ENCODE measurements at places on chromosomes 2 and 18. TPM values are rescaled to one million over a fixed set of nuclear protein-coding genes. Genes with fewer than 3 reads are reported as not detected.

DNA sequence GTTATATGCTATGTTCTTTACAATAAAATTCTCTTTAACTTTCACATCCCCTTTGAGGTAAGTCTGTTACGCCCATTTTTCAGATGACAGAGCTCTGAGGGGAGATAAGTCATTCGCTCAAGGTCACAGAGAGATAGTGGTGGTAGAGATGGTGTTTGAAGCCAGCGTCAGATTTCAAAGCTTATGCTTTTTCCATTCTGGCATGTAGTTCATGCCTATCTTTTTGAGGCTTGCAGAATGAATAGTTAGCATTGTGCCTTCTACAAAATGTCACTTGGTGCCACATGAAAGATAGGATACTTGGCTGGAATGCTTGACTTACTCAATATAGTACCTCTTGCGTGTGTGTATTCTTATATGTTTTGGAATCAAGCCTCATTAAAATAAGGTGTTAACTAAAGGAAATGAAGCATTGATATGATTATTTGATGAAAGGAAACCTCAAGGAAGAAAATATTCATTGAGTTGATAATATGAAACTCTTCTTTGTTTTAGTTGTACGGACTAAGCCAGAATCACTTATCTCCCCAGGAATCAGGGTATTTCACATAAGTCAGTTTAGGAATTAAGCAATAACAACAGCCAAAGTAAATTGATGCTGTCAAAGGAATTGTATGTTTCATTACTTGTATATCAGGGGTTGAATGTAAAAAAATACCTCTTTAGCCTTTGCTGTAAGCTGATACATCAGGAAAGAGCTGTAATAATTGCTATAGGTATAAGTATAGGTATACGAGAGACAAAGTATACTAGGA is 15.5 kb downstream of the SPATS2L start:
- H3K4me3 ChIP-seq, result no peak overlapping the region
- peaks cover 24% of the 10 kb centered on the region for H3K4me1 ChIP-seq
- no peaks in the 10 kb centered on the region for H3K27me3 ChIP-seq
- no peak overlapping the region for H3K27ac ChIP-seq

Gene VSNL1
- total RNA-seq, result not detected

DNA sequence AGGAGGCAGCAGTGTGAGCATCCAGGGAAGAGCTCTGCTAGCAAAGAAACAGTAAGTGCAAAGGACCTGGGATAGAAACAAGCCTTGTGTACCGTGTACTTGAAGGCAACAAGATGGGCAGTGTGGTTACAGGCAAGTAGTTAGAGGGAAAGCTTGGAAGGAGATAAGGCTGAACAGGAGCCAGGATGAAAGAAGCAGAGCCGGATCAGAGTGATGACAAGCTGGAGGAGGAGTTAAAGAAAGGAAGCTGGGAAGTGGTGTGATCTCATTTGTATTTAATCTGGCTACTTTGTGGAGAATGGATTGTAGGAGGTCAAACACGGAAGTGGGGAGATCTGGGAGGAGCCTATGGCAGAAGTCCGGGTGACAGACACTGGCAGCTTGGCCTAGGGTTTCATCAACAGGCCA is 44.7 kb upstream of the VPS54 start:
- no peaks in the 10 kb centered on the region for H3K27me3 ChIP-seq
- H3K27ac ChIP-seq, result peak overlapping the region; percentile 3
- no peak for DNase-seq
- H3K4me1 ChIP-seq, result peaks cover 14% of the 10 kb centered on the region

DNA sequence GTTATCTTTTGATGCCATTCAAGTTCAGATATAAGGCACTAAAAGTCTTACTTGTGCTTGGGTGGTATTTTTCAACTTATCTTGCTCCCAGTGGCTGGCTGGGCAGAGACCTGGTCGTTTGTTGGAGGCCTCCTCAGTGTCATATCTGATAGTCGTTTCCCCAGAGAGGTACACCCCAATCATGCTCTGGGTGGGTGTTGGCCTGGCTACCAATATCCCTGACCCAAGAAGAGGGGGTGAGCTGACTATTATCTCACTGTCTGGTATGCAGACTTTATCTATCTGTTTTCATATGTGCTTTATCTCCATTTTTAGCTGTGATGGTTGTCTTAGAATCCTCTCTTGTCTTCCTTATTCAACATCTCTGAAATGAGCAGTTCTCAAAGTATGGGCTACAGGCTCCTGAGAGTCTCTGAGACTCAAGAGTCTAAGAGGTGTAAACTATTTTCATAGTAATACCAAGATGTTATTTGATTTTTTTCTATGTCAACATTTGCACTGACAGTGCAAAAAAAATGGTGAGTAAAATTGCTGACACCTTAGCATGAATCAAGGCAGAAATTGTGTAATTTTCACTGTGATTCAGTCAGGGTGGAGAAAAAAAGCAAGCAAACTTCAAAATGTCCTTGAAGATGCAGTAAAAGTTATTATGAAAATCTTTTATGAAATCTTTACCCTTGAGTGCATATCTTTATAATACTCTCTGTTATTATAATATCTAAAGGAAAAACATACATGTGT is 12.3 kb upstream of the PLEK start:
- peaks cover 3% of the 10 kb centered on the region for H3K4me1 ChIP-seq
- no peak overlapping the region for H3K4me3 ChIP-seq
- no peak for DNase-seq
- no peaks in the 10 kb centered on the region for H3K36me3 ChIP-seq

Gene PTCD3
- total RNA-seq, result 172 TPM

GRCh38 chr2:29110916-29111535 is 4.2 kb upstream of the CLIP4 start:
- no peaks in the 10 kb centered on the region for H3K36me3 ChIP-seq
- DNase-seq, result peak; percentile 43
- H3K27me3 ChIP-seq, result peaks cover 4% of the 10 kb centered on the region
- no peak overlapping the region for H3K27ac ChIP-seq
- peaks cover 27% of the 10 kb centered on the region for H3K4me1 ChIP-seq
- no peak overlapping the region for H3K4me3 ChIP-seq

Gene PLB1
- 0.67 TPM for total RNA-seq

DNA sequence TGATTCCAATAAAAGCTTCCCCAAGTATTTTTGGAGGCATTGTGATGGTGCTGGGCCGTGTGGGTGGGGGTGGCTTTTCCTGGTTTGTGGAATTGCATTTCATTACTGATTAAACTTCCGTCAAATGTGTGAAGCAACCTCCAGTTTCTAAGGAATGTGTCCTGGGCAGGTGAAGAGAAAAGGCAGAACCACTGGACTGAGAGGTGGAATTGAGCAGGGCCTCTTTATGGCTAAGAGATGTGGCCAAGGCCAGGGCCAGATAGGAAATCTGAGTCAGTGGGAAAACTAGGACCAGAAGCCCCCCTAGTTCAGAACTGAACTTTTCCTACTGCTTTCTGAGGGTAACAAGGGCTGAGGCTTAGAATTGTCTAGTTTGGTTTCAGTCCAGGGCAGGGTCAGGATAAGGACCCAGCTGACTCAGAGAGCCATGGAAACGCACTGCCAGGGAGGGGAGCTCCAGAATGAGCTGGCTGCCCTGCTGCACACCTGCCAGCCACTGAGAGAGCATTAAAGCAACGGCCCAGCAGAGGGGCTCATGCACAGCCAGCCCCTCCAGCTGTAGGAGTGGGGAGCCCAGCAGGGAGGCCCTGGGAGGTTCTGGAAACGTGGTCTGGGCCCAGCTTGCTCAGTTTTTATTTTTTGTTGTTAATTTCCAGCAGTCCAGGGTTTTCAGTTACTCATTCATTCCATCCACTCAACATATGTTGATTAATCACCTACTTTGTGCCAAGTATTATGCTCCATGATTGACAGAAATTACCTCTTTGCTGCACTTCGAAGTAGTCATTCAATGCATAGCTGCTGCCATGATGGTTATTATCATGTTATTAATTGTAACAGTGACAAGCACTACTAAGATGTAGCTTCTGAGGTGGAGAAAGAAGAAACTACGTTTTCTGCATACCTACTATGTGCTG is 156.1 kb downstream of the MSH2 start:
- H3K4me3 ChIP-seq, result no peak overlapping the region
- H3K36me3 ChIP-seq, result no peaks in the 10 kb centered on the region
- DNase-seq, result no peak
- H3K4me1 ChIP-seq, result no peaks in the 10 kb centered on the region
- H3K27ac ChIP-seq, result no peak overlapping the region

Gene GAD1
- total RNA-seq, result 0.68 TPM

DNA sequence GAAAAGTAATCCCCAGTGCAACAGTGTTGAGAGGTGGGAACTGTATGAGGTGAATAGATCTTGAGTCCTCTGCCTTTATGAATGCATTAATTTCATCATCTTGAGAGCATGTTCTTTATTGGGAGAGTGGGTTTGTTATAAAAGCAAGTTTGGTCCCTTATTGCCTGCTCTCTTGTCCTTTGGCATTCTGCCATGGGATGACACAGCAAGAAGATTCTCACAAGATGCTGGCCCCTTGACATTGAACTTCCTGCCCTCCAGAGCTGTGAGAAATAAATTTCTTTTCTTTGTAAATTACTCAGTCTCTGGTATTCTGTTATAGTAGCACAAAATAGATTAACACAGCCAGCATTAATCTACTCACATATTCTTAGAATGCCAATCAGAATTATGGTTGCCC is 108.6 kb downstream of the EHBP1 start:
- H3K4me3 ChIP-seq, result no peak overlapping the region
- H3K36me3 ChIP-seq, result peaks cover 10% of the 10 kb centered on the region

DNA sequence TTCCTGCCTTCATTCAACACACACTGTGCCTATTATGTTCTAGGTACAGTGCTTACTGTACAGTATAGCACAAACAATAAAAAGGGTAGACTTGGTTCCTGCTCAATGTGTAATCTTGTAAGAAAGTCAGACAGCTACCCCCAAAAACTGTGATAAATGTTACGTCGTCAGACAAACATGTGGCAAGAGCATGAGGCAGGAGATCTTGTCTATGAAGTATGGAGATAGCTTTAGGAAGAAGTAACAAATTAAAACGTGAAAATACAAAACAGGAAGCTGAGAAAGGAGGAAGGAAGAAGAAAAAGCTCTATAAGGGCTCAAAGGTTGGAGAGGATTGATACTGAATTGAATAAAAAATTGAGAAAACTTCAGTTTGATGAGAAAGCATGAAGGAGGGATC is 276.2 kb upstream of the HNRNPA3 start:
- H3K36me3 ChIP-seq, result peaks cover 11% of the 10 kb centered on the region
- H3K27me3 ChIP-seq, result peaks cover 4% of the 10 kb centered on the region
- no peak for DNase-seq

- no peak for DNase-seq
- no peaks in the 10 kb centered on the region for H3K27me3 ChIP-seq
- H3K4me1 ChIP-seq, result no peaks in the 10 kb centered on the region
- no peaks in the 10 kb centered on the region for H3K36me3 ChIP-seq
- H3K27ac ChIP-seq, result no peak overlapping the region
Measured at GRCh38 chr18:66344227-66344626, 259.7 kb downstream of the CDH19 start.

GRCh38 chr2:56263876-56264275 is 80.1 kb downstream of the CCDC85A start:
- no peak overlapping the region for H3K4me3 ChIP-seq
- H3K27ac ChIP-seq, result no peak overlapping the region
- H3K27me3 ChIP-seq, result no peaks in the 10 kb centered on the region

Gene POTEI
- total RNA-seq, result not detected

DNA sequence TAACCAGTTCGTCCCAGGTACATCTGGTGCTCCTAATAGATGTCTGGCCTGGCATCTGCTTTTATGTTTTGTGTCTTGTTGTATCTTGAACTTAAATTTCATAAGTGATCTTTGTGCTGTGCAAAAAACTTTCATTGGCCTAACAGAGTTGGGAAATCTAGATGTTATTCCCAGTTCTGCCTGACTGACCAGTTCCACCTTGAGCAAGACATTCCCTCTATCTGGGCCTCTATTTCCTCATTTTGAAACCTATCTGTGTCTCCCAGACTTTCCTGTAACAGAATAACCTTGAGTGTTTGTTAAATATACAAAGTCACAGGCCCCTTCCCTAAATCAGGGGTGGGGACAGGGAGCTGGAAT is 90.5 kb upstream of the MSH2 start:
- DNase-seq, result no peak
- no peaks in the 10 kb centered on the region for H3K4me1 ChIP-seq
- no peaks in the 10 kb centered on the region for H3K36me3 ChIP-seq
- no peak overlapping the region for H3K27ac ChIP-seq

GRCh38 chr2:178807227-178808008 is at the start of gene TTN:
Gene TTN (minus strand): TSS chr2:178807423. CDS start chr2:178804642, 2,781 bp downstream.
- no peaks in the 10 kb centered on the region for H3K36me3 ChIP-seq
- DNase-seq, result no peak
- H3K27ac ChIP-seq, result no peak within 1 kb of the TSS

DNA sequence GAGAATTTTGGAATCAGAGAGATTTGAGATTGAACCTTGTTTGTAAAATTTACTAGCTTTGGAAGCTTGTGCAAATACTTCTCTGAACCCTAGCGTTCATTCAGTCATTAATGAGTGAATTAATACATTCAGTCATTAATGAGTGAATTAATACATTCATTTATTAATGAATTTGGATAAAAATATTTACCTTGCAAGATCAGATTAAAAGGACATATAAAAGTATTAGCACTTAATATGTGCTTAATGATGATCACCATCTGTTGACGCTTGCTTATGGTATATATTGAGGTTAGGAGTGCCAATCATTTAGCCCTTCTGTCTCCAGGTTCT is 26.9 kb downstream of the EML4 start:
- H3K4me1 ChIP-seq, result peaks cover 51% of the 10 kb centered on the region
- no peak for DNase-seq
- no peak overlapping the region for H3K4me3 ChIP-seq

DNA sequence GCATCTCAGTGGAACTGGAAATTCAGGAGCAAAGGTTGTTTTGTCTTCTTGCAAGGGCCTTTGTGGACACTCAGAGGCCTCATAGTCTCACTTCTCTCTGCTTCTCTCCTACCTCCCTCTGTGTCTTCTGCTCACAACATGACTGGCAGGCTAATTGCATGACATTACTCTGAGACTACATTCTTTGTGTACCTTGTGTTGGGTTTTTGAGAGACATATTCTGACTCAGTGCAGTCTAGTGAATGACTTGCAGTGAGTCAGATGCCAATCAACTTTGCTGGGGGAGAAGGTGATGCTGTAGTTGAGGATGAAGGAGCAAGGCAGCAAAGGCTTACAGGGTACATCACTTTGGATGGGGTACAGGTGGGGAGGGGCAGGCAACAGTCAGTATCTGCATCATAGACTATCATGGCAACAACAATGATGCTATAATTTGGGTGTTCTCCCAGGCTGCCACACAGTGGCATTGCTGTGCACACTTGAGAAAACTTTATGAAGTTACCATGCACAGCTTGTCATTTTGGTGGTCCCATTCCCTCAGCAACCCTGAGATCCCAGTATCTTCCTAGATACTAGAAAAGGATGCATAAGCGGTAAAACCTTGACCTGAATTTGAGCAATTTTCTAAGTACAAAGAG is 69.3 kb upstream of the SLC16A14 start:
- H3K27ac ChIP-seq, result no peak overlapping the region
- DNase-seq, result no peak
- H3K4me3 ChIP-seq, result no peak overlapping the region
- H3K36me3 ChIP-seq, result peaks cover 3% of the 10 kb centered on the region

DNA sequence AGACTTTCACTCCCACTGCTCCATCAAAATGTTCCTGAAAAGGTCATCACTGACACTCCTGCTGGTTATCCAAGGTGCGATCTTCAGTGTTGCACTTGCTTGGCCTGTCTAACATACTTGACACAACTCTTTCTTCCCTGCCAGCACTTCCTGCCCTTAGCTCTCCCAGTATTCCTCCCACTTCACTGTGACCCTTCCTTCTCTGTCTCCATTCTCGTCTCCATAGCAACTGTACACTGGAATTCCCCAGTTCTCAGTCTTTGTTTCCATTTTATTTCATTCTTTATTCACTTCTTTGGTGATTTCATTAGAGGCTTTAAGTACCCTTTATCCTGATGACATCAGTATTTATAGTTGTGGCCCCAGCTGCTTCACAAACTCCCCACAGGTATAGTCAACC is 333.0 kb downstream of the IRS1 start:
- H3K27me3 ChIP-seq, result peaks cover 5% of the 10 kb centered on the region
- H3K4me3 ChIP-seq, result no peak overlapping the region
- no peak overlapping the region for H3K27ac ChIP-seq
- H3K36me3 ChIP-seq, result no peaks in the 10 kb centered on the region

Gene LIPG
- total RNA-seq, result 0.16 TPM

Gene CCDC102B
- 2.1 TPM for total RNA-seq

Measured in activated CD8-positive, alpha-beta memory T cell treated with anti-CD3 and anti-CD28 coated beads, Interleukin-2, amount 10 ng/mL, durations not matched to agents 7 days and 5 days (primary cell).